T-helper 2 cell (primary cell): ENCODE measurements at places on chromosomes 5 and 9.

DNA sequence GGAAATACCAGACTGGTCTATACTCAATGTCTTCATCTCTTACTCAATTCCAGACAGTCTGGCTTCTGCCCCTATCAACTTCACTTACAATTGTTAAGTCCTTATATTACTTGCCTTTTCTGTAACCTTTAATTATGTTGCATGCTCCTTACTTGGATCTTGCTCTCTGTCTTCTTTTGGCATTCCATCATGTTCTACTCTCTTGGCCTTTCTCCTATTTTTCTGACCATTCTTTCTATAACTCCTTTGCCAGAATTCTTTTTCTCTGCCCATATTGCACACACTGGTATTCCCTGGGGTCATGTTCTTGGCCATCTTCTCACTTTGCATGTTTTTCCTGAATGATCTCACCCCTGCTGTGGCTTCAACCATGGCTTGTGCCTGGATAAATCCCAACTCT, 209.8 kb upstream of the ZNF462 start:
- DNase-seq: no peak

GRCh38 chr5:102922799-102923477, 167.8 kb downstream of the PAM start:
- no peak for DNase-seq

DNA sequence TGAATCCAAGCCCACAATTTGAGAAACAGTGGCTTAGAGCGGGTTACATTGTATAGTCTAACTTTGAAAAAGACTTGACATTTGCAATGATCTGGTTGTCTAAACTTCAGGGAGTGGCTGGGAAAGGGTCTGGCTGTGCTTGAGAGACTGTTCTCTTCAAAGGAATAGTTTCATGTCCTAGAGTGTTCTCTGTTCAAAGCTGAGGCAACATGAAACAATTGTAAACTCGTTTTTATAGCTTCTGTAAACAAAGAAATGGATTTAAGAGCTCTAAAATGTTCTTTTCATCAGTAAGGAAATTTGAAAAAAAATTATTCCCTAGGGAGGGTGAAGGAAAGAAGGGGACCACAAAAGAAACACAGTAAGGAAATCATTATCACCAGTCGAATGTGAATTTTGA, 41.6 kb downstream of the FOCAD start:
- no peak for DNase-seq

DNA sequence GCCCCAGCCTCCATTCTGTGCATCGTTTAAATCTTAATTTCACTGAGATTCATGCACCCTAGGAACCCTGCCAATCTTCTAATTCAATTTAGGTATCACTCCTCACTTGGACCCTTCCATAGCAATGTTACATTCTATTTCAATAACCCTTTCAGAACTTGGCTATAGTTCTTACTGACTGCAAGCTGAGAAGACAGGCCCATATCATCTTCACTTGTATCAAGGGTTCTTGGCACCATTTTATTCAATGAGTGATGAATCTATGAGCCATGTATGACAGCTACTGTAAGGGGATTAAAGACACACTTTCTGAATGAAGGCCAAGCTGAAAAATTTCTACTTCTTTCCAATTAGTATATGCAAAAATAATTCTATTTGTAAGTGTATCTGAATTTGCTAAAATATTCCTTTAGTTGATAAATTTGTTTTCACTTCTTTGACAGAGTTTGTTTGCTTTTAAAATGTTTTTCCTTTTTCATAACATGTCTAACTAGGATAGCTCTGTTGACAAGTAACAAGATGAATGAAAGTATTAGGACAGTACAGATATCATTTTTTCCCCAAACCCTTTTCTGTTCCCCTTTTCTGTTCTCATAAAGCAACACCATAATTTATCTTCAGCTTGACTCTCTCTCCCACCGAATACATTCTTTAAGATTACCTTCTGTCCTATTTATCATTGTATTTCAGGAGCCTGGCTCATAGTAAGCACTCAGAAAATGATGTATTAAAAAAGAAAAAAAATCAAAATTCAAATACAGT, 9.6 kb downstream of the ITGA2 start:
- no peak for DNase-seq

DNA sequence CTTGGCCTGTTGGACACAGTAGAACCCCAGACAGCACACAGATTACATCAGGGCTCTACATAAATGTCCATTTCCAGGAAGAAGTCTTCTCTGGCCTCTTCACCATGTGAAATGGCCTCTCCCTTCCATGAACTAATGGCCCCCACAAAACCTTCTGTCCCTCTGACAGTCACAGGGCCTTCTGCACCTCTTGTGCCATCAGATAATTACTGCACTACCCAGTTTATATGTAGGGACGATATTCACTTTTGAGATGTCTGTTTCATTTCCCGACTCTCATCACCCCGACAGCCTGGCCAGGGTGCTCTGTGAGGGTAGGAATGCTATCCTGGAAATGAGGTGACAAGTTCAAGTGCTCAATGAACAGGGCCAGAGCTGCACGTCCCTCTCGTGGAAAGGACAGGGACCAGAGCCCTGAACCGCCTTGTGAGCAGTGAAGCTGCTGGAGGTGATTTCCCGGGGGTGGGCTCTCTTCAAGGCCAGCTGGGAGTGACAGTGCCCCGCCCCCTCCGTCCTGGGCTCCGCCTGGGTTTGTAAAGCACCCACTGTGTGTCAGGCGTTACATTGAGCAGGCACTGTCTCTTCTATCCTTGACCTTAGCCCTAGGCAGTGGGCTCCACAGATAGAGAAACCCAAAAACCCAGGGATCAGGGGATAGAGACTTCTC, 3.0 kb upstream of the FAM78A start:
- DNase-seq: no peak

- DNase-seq: no peak
These were observed 254.1 kb downstream of the FSTL4 start for GRCh38 chr5:133358271-133358670.

DNA sequence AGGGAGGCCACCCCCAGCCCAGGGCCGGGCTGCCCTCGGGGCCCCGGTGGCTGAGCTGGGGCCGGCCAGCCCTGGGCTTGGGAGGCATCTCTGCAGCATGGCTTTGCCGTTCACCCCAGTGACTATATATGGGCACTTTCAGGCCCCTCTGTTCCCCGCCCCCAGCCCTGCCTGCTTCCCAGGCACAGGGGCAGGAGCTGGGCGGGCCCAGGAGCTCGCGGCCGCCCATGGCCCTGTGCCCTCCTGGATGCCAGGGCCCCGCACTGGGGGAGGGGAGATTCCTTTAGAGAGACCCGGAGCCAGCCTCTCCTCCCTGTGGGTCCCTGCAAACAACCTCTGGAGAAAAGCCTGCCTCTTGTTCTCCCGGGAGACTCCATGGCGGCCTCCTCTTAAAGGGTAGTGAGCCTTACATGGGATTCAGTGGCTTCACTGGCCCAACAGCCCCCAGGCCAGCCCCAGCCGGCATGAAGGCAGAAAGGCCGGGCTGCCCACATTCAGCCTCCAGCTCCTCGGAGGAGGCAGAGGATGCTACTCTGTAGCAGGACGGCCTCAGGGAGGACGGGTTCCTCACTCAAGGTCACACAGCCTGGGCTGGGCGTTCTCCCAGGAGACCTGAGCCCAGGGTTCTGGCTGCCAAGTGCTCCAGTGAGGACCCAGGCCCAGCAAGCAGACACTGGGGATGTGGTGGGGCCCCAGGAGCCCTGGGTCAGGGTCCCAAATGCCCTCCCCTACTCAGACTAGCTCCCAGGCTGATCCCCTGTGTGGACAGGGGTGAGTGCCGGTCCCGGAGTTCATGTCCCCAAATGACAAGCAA, 4.1 kb downstream of the NACC2 start:
- DNase-seq: no peak

GRCh38 chr5:31598640-31599611, 40.0 kb upstream of the PDZD2 start:
- DNase-seq: no peak

DNA sequence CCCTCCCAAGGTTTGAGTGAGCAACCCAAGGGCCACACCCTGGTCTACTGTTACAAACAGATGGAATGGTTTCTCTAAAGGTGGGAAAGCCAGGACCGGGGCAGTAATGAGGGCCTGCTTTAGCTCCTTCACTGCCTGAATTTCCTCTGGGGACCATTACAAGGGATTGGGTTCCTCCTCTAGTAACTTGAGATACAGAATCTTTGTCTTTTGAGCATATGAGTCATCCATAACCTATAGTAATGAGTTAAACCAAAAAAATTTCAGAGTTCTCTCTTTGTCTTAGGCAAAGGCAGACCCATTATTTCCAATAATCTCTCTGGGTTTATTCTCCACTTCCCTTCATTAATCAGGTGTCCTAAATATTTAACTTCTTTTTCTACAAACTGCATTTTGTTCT, 618.8 kb downstream of the HINT1 start:
- no peak for DNase-seq
